ENCODE measurements at places on chromosomes 2 and 18.

- DNase-seq = no peak
These were observed 588.2 kb downstream of the IRS1 start for GRCh38 chr2:226211439-226211838.

DNA sequence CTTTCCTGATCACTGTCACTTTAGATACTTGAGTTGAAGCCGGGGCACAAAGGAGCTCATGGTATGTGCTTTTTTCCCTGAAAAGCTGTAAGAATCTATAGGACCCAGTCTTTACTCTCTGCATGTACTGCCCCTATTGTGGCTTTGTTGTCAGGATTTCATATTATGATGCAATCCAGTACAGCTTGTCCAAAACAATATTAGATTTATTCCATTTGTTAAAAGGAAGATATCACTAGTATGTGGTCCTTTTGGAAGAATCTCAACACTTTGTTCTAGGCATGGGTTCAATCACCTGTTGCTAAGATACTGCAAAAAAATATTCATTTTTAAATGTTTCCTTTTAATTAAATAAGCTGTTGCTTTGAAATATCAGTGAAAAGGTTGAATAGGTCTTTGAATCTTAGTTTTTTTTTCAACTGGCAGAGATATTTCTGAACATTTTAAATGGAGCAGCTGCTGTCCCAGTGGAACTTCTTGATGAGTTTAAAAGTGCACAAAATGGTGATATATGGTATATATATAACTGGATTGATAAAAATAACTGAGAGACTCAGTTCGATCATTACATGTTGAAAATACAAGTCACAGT is 256.6 kb upstream of the NT5C1B start:
- DNase-seq = no peak

GRCh38 chr2:44970846-44971450 is 29.4 kb downstream of the SIX3 start:
- DNase-seq = no peak

- DNase-seq = no peak
These were observed 88.0 kb downstream of the AQP4 start for GRCh38 chr18:26777351-26778053.

GRCh38 chr2:19675856-19676460 is 225.8 kb downstream of the TTC32 start:
- no peak for DNase-seq

DNA sequence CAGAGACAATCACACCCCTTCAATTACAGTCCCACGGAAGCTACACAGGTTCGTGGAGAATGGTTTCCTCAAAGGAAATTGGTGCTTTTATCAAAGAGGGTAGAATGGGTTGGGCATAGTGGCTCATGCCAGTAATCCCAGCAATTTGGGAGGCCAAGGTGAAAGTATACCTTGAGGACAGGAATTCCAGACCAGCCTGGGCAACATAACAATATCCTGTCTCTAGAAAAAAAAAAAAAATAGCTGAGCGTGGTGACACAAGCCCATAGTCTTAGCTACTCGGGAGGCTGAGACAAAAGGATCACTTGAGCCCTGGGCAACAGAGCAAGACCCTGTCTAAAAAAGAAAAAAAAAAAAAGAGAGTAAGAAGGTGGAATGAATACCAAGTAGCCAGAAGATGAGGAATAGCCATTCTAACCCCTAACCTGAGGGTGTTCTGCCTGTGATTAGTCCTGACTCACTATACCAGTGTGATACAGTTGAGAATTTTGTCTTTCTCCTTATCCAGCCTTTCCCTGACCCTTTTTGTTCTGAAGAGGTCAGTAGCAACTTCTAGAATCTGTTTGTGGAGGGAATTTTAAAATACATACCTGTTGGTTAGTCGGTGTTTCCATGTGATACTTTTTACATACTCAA is 283.2 kb downstream of the MREG start:
- no peak for DNase-seq

- no peak for DNase-seq
These were observed 20.1 kb downstream of the MAPRE2 start for GRCh38 chr18:35061336-35061735.

DNA sequence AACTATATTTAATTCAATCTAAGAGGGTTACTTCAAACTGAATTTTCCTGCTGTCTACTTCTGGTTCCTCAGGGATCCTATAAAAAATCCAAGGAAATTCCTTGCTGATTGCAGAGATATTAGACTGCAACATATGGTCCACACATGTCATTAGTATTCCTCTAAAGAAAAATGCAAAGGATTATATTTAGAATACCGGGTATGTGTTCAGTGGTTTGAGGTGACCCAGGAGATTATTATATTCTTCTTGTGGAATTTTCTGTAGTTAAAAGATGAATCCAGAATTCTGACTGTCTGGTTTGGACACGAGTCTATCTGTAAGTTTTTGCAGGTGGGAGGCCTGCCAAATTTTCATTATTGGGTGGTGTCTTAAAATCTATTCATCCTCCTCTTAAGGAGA is 18.2 kb downstream of the HOXD1 start:
- no peak for DNase-seq

DNA sequence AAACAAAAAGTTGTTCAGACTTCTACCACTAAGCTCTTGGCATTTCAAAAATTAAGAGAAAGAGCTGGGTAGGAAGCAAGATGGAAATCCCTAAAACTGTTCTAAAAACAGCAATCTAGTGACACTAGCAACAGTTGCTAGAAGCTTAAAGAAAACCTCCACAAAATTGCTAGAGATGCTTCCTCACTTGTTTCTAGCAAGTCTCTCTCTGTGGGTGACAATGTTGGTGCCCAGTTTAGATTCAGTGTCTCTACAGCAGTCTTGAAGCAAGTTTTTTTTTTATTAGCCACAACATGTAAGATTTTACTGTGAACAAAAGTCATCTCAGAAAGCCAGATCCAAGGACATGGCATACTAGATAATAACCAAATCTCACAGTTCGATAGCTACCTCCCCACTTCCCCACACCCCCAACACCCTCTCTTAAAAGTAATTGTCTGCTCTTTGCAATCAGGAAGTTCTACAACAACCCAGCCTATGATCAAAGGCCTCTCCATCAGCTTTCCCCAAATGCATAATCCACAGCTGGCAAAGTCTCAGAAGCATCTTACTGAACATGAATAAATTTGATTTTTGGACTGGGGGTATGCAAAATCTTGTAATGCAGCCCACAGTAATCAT is 70.0 kb downstream of the ANKRD44 start:
- DNase-seq = no peak

- no peak for DNase-seq
These were observed 971.3 kb upstream of the FAM98A start for GRCh38 chr2:34570266-34570872.

- no peak for DNase-seq
These were observed 21.1 kb downstream of the TMEM182 start for GRCh38 chr2:102782933-102783332.

GRCh38 chr2:235414422-235414821 is 79.4 kb upstream of the AGAP1 start:
- DNase-seq = no peak

DNA sequence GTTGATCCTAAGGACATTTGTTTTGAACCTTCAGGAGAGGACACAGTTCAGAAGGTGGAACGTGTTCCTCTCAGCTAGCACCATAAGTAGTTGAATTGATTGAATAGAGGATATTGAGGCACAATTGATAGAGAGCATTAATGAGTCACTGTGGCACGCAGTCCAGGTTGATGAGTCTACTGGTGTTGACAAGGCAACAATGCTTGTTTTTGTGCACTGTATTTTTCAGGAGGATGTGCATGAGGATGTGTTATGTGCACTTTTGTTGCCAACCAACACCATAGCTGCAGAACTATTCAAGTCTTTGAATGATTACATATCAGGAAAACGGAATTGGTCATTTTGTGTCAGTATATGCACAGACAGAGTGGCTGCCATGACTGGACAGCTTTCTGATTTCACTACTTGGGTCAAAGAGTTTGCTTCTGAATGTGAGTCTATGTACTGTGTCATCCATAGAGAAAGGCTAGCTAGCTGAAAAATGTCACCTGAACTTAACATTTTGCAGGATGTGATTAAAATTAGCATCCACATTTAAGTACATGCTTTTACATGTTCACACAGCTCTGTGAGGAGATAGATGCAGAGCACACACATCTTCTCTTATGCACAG is 140.1 kb upstream of the B3GNT2 start:
- DNase-seq = no peak

DNA sequence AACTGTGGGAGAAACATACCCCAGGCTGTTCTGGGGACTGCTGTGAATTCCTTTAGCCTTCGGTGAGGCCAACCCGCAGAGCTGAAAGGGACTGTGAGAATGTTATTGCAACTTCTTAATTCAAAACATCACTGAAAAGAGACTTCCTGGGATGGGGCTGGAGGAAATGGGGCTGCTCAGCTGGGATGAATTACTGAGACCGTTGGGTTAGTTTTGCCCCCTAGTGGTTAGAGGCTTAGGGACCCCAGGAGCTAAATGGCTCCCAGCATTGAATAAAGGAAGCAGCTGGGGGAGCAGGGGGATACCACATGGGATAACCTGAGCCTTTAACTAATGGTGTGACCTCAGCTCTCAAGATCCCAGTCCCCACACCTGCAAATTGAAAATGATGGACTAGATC is 941.1 kb upstream of the FANCL start:
- DNase-seq = peak; percentile 20

DNA sequence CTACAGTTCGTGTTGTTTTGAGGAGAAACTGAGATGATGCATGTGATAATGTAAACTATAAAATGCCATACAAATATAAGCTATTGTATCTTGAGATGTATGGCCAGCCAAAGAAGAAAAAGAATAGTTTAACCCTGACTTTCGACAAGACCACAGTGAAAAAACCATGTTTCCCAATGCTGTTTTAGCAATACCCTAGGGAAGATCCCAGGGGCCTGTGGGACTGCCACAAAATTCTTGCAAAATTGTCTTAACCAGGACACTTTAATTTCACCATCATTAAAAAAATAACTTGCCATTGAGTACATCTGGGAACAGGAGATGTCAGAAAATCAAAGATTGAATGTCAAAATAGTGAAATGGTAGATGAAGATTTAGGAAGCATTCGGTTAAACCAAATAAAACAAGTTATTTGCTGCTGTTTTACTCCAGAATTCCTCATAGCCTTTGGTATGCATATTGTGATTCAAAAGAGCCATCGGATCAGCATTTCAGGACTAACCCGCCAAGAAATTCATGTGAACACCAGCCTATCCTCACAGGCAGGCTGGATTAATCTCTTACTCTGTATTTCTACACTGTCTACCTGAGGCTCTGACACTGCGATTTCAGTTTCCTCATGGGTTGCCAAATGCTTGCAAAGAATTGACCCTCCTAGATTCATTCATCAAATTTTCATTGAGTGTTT is 49.0 kb upstream of the SP3 start:
- DNase-seq = no peak

- DNase-seq = no peak
These were observed 12.3 kb downstream of the KLF7 start for GRCh38 chr2:207153266-207153975.

DNA sequence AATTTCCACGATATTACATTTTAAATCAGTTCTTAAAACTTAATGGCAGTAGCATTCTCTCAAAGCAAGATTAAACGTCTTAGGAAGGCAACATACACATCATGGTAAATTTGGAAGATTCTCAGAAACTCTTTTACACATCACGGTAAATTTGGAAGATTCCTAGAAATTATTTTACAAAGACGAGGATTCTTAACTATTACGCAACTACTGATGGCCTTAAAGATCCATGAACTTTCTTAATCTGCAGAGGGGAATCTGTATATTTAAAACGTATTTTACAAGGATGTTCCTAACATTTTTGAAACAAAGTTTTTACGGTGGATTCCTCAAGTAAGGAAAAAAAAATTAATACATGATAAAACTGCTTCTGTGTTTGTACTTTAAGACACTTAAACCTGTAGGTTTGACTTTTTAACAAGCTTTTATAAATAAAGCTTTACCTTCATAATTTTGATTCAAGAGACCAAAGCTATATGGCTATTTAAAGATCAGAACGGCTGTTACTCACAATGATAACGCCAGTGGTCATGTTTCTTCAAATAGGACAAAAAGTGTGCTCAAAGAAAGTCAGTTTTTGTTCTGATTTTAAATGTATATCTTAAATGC is 1.7 kb downstream of the ATF2 start:
- DNase-seq = no peak

GRCh38 chr2:197191940-197192322 is 118.6 kb downstream of the ANKRD44 start:
- DNase-seq = no peak

GRCh38 chr2:18046558-18047212 is 168.2 kb downstream of the KCNS3 start:
- no peak for DNase-seq

DNA sequence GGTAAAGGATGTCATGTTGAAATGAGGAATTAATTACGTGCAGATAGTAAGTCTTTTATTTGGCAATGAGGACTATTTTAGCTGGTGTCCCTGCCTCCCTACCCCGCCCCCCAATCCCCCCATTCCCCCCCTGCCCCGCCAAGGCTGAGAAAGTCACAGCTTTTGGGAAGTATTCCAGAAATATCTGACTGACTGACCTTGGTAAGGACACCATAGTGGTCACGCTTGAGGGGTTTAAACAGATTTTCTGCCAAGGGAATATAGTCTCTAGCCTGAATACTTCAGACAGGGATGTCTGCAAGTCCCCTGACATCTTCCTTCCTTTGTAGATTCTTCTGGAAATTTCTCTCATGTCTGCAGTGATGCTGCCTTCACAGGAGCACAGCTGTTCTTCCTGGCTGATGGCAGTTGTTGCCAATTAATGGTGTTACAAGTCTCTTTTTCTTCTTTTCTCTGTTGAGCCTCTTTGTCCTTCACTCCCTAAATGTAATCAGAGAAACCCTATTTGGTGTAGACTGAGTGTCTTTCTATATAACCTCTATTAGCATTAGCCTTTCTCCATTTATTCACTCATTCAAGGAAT is 53.7 kb upstream of the MGAT5 start:
- no peak for DNase-seq

DNA sequence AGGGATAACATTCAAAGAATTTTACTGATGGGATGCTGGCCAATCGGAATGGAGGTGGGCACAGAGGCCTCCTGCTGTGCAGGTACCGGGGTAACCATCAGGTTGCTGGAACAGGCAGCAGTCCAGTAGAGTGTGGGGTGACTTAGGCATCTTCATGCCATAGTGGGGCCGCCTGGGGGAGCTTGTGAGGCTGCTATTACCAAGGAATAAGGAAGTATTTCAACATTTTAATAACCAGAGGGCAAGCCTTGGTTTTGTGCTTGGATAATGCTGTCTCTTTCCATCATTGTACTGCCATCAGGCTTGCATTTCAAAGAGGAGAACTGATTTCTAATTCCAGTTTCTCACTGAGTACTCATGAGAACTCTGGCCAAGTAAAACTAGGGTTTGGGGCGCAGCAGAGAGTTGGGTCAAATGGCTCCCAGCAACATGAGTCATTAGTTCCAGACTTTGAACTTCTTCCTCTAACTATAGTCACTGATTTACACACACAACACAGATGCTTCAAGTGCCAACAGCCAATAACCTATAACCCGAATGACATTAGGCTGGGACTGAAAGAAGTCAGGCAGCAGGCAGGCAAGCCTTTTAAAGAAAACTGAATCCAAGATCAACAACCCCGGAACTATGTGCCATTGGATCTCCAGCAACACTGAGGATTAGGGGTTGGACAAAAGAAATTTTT is 56.1 kb upstream of the FHL2 start:
- DNase-seq = no peak
